ENCODE measurements at places on chromosomes 12 and 14.

- no peak for DNase-seq
These were observed 16.9 kb upstream of the PNMA1 start for GRCh38 chr14:73731111-73731510.

GRCh38 chr12:46101485-46101869, 111.1 kb upstream of the SCAF11 start:
- no peak for DNase-seq

DNA sequence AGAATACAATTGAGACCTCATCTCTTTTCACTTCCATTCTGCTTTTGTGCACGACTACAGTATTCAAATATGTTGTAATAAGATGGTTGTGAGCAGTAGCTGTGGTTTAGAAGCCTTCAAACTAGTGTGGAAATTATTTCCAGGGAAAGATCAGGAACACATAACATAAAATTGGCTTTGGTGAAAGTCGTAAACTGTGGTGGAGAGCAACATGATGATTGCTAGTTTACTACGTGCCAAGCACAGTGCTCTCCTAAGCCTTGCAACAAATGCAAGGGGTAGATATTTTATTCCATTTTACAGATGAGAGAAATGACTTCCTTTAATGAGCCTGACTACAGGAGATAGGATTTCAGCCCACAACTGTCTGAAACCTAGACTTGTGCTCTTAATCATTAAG, 172.4 kb upstream of the LMNTD1 start:
- DNase-seq: no peak

- DNase-seq: no peak
These were observed 188.1 kb upstream of the CDKN3 start for GRCh38 chr14:54208751-54209150.

GRCh38 chr14:73459959-73460358, 1.6 kb upstream of the NUMB start:
- DNase-seq: no peak

DNA sequence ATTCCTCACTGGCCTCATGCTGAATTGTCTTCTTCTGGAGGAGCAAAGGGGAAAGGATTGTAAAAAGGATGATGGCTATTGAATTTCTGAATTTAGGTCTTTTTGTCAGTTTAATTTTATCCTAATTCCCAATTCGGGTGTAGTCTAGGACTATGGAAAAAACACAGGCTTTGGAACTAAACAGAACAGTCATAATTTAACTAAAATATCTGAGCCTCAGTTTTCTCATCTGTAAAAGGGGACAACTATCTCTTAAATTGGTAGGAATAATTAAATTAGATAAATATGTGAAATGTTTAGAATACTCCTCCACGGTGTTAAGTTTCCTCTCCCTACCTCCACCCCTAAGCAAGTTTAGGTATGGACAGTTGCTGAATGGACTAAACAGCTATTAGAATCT, 3.2 kb upstream of the SP1 start:
- DNase-seq: no peak

Data from fibroblast of villous mesenchyme (primary cell).